ENCODE measurements at places on chromosomes 6 and 20.

DNA sequence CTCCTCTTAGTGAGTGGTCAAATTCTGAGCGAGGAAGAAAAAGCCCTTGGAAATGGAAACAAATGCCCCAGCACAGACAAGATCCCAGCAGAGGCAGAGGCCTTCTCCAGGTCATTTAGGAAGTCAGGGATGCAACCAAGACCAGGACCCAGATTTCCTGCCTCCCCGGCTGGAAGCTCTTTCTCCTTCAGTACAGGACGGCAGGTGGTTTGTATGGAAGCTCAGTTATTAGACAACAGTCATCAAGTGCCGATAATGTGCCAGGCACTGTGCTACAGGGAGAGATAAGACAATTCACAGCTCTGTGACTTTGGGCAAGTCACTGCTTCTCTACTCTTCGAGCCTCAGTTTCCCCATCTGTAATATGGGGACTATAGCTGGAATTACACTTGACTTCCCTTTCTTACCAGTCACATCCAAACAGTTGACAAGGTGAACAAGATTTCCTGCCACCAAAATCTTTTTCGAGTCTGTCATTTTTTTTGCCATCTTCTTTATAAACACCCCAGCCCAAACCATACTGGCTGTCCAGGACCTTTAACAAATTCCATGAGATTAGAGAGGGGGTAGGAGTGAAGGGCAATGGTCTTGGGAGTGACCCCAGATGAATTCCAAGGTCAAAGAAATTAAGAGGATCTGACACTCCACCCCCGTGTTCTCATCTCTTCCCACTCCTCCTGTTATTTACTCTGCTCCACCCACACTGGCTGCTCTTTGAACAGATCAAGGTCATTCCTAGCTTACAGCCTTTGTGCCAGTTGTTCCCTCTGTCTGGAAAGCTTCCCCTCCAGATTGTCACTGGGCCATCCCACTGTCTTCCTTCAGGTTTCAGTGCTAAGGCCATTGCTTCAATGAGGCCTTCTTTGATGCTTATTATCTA, 6.0 kb downstream of the MMP9 start:
- no peak for DNase-seq
- H3K27me3 ChIP-seq = peaks cover 76% of the 10 kb centered on the region
- H3K4me3 ChIP-seq = peak overlapping the region; percentile 38
- peaks cover 21% of the 10 kb centered on the region for H3K36me3 ChIP-seq
- no peak overlapping the region for H3K27ac ChIP-seq
- H3K4me1 ChIP-seq = peaks cover 42% of the 10 kb centered on the region

GRCh38 chr20:34581341-34582184, 23.0 kb downstream of the MAP1LC3A start:
- no peaks in the 10 kb centered on the region for H3K27me3 ChIP-seq
- H3K4me3 ChIP-seq = no peak overlapping the region
- DNase-seq = no peak
- peaks cover 9% of the 10 kb centered on the region for H3K36me3 ChIP-seq
- H3K27ac ChIP-seq = no peak overlapping the region

DNA sequence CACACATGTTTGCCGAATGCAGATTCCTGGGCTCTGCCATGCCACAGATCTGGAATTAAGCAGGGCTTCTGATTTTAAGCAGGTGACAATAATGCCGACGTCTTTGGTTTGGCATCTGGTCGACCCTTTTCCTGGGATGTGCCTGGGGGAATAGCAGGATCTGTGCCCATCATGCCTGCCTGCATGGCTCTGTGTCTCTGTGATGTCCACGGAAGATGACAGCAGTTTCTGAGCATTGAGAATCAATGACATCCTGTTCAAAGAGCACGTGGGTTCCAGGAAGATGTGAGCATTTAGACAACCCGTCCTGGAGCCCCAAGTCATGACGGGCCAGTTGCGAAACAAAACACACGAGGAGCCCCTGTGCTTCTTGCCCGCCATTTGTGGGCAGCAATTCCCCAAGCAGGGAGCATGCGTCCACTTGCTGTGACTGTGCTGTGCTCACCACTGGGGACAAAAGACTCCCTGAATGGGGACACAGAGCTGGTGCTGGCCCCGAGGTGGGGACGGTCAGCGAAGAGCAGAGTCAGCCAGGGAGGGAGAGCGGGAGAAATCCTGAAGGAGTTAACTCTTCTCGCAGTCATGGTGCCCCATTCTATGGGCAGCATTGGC, 110.1 kb downstream of the ERMARD start:
- H3K4me3 ChIP-seq = no peak overlapping the region
- peaks cover 15% of the 10 kb centered on the region for H3K4me1 ChIP-seq
- peaks cover 1% of the 10 kb centered on the region for H3K36me3 ChIP-seq
- no peak overlapping the region for H3K27ac ChIP-seq
- H3K27me3 ChIP-seq = no peaks in the 10 kb centered on the region

GRCh38 chr6:161976553-161976952, 702.7 kb upstream of the AGPAT4 start:
- H3K4me1 ChIP-seq = no peaks in the 10 kb centered on the region
- no peak overlapping the region for H3K27ac ChIP-seq
- H3K36me3 ChIP-seq = peaks cover 5% of the 10 kb centered on the region
- no peaks in the 10 kb centered on the region for H3K27me3 ChIP-seq
- DNase-seq = no peak

GRCh38 chr6:168196385-168196860, 117.4 kb upstream of the FRMD1 start:
- H3K36me3 ChIP-seq = no peaks in the 10 kb centered on the region
- peaks cover 5% of the 10 kb centered on the region for H3K4me1 ChIP-seq
- no peak overlapping the region for H3K27ac ChIP-seq
- no peak overlapping the region for H3K4me3 ChIP-seq
- no peak for DNase-seq

DNA sequence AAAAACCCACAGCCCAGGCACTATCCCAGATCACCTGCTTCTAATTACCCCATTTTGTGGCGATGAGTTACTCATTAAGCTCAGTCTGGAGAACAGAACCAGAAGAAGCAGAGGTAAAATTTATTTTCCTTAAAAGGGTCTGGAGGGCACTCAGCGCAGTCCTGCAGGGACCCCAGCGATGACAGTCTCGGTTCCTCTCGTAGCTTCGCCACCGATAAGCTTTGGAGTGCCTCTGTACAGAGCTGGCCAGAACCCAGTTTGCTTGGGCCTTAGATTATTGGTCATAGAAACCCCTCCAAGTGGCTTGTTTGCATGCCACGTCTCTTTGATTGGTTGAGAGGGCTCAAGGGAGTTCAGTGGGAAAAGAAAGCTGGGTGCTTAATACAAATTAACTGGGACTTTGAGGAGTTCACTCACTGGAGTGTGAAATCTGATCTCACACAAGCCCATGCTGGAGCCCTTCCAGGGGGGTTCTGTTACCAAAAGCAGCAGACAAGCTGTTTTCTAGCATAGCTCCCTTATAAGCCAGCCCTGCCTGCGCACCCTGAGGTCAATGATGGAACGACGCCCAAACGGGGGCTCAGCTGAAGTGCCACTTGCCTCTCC, 158.5 kb upstream of the ARID1B start:
- no peaks in the 10 kb centered on the region for H3K4me1 ChIP-seq
- H3K27ac ChIP-seq = no peak overlapping the region
- H3K4me3 ChIP-seq = no peak overlapping the region

GRCh38 chr20:45117581-45117980, 2.6 kb upstream of the WFDC5 start:
- H3K4me1 ChIP-seq = peaks cover 13% of the 10 kb centered on the region
- H3K36me3 ChIP-seq = peaks cover 2% of the 10 kb centered on the region
- H3K4me3 ChIP-seq = no peak overlapping the region

DNA sequence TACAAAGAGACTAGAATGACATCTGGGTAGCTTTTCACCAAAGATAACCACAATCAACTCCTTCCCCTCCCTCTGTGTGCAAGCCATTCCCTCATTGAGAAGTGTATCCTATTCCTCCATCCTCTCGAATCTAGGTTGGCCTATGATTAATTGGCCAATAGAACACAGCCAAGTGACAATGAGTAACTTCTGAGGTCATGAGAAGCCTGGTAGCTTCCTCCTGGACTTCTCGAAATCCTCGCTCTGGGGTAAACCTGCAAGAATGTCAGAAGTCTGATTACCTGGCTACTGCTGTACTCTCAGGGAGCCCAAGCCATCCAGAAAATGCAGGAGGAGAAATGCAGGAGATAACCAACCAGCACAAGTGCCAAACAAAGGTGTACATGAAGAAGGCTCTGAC, 13.1 kb downstream of the ARHGAP18 start:
- H3K4me1 ChIP-seq = peaks cover 43% of the 10 kb centered on the region
- H3K36me3 ChIP-seq = no peaks in the 10 kb centered on the region
- H3K4me3 ChIP-seq = no peak overlapping the region

- no peak for DNase-seq
- no peaks in the 10 kb centered on the region for H3K4me1 ChIP-seq
- H3K27me3 ChIP-seq = no peaks in the 10 kb centered on the region
- peak overlapping the region; percentile 68 for H3K27ac ChIP-seq
- H3K4me3 ChIP-seq = no peak overlapping the region
Observed at GRCh38 chr20:48957053-48957481, 35.6 kb downstream of the ARFGEF2 start.

Measured in central memory CD8-positive, alpha-beta T cell (primary cell).